ENCODE measurements at places on chromosomes 3 and 15.

GRCh38 chr15:68317281-68318007, 39.9 kb downstream of the FEM1B start:
- H3K27ac ChIP-seq, result no peak overlapping the region
- H3K4me1 ChIP-seq, result no peaks in the 10 kb centered on the region
- H3K27me3 ChIP-seq, result peaks cover 99% of the 10 kb centered on the region
- no peak for DNase-seq

DNA sequence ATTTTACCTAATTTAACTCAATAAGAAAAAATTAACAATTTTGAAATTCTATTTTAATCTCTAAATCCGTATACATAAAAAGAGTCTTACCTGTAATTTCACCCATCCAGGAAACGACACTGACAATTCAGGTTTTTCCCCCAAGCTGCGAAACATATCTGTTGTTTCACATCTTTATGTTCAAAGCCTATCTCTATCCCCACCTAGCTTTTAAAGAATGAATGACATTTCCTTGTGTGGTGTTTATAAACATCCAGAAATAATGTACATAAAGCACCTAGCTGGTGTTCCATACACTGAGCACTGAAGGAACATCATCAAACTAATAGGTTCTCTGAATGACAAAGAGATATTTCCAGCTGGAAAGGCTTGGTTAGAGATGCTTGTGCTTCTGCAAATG, 867.8 kb downstream of the SQOR start:
- H3K4me1 ChIP-seq, result no peaks in the 10 kb centered on the region
- DNase-seq, result no peak
- no peaks in the 10 kb centered on the region for H3K27me3 ChIP-seq
- H3K36me3 ChIP-seq, result no peaks in the 10 kb centered on the region

GRCh38 chr3:158745551-158745950, 13.3 kb upstream of the RARRES1 start:
- peaks cover 20% of the 10 kb centered on the region for H3K4me1 ChIP-seq
- H3K27ac ChIP-seq, result no peak overlapping the region
- H3K4me3 ChIP-seq, result no peak overlapping the region
- H3K36me3 ChIP-seq, result peaks cover 57% of the 10 kb centered on the region
- no peak for DNase-seq
- H3K27me3 ChIP-seq, result no peaks in the 10 kb centered on the region

DNA sequence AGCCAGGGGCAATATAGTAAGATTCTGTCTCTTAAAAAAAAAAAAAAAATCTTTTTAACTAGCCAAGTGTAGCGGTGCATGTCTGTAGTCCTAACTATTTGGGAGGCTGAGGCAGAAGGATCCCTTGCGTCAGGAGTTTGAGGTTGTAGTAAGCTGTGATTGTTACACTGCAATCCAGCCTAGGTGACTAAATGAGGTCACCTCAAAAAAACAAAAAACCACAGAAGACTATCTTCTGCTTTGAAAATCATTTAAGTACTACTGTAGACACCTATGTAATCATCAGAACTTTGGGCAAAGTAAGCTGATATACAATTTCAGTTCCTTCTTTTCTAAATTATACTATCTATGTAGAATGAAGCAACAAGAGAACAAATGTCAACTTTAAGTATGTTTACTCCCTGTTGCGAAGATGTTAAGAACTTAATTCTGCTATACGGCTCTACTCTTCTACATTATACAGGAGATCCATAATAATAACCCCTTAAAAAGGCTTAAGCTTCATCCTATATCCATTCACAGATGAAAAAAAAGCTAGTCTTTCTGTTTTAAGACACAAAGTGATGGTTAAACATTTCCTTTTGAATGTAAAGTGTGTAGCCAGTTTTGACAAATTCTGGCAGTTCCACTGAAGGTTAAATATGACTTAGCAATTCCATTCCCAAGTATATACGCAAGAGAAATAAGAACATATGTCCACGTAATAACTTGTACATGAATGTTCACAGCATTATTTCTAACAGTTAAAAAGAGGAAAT, 15.2 kb downstream of the DAZL start:
- H3K4me1 ChIP-seq, result no peaks in the 10 kb centered on the region
- no peaks in the 10 kb centered on the region for H3K27me3 ChIP-seq
- H3K4me3 ChIP-seq, result no peak overlapping the region
- no peak overlapping the region for H3K27ac ChIP-seq
- no peak for DNase-seq
- H3K36me3 ChIP-seq, result no peaks in the 10 kb centered on the region

DNA sequence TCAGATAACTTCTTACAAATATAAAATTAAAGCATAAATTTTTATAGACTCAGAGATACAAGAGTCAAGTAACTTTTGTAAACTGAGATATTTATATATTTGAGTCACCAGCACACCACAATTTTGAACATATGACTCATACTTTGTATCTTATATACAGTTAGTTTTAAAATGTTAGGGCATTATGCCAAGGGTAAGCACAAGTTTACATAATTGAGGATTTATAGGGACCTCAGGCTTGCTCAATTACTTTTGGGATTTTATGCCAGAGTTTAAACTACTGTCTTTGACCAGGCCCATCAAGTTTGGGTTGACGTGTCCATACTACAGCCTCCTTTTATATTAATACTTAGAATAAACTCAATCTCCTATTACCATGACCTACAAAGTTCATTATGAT, 7.4 kb upstream of the FGF7 start:
- no peaks in the 10 kb centered on the region for H3K27me3 ChIP-seq
- DNase-seq, result no peak
- no peaks in the 10 kb centered on the region for H3K4me1 ChIP-seq
- no peaks in the 10 kb centered on the region for H3K36me3 ChIP-seq
- no peak overlapping the region for H3K27ac ChIP-seq

DNA sequence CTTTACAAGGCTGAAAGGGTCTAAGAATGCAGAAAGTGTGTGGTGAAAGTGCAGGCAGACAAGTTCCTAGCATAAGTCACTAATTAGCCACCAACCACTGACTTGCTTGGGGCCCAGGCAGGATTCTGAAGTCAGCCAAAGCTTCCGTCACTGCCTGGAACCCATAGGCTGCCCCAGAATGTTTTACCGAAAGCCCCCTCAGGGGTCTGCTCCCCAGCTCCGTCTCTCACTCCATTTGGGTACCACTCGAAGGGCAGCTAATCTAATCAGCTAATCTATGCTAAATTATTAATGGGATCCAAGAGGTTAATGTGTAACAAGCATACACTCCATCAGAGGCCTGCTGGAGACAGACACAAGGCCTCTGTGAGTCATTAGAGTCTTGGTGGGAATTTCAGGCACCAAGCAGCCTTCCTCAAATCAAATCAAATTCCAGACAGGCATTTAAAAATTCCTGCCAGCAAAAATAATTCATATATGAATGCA, 13.2 kb downstream of the ADAMTS9 start:
- H3K27me3 ChIP-seq, result no peaks in the 10 kb centered on the region
- peak; percentile 43 for DNase-seq
- peak overlapping the region; percentile 91 for H3K27ac ChIP-seq
- peaks cover 18% of the 10 kb centered on the region for H3K36me3 ChIP-seq
- peak overlapping the region; percentile 66 for H3K4me3 ChIP-seq
- peaks cover 47% of the 10 kb centered on the region for H3K4me1 ChIP-seq

GRCh38 chr15:66908744-66909095, 156.7 kb upstream of the SMAD3 start:
- H3K27me3 ChIP-seq, result no peaks in the 10 kb centered on the region
- no peak overlapping the region for H3K4me3 ChIP-seq
- H3K4me1 ChIP-seq, result peaks cover 5% of the 10 kb centered on the region
- H3K27ac ChIP-seq, result no peak overlapping the region
- H3K36me3 ChIP-seq, result no peaks in the 10 kb centered on the region
- DNase-seq, result no peak

- H3K4me3 ChIP-seq, result no peak overlapping the region
- peak; percentile 86 for DNase-seq
- H3K27me3 ChIP-seq, result no peaks in the 10 kb centered on the region
- no peaks in the 10 kb centered on the region for H3K36me3 ChIP-seq
- H3K4me1 ChIP-seq, result peaks cover 16% of the 10 kb centered on the region
These were observed 51.6 kb upstream of the XCR1 start for GRCh38 chr3:46078712-46079400.

DNA sequence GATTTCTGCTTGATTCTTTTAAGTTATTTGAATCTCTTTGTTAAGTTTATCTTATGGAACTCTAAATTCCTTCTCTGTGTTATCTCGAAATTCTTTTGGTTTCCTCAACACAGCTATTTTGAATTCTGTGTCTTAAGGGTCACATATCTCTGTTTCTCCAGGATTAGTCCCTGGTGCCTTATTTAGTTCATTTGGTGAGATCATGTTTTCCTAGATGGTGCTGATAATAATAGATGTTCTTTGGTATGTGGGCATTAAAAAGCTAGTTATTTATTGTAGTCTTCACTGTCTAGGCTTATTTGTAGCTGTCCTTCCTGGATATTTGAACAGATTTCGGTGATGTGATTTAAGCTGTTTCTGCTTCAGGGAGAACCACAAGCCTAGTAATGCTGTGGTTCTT, 615.6 kb upstream of the NECTIN3 start:
- H3K27me3 ChIP-seq, result no peaks in the 10 kb centered on the region
- H3K4me1 ChIP-seq, result peaks cover 6% of the 10 kb centered on the region

- H3K27me3 ChIP-seq, result no peaks in the 10 kb centered on the region
- no peak overlapping the region for H3K4me3 ChIP-seq
- peak overlapping the region; percentile 30 for H3K27ac ChIP-seq
- no peak for DNase-seq
- peaks cover 84% of the 10 kb centered on the region for H3K36me3 ChIP-seq
These were observed 29.0 kb downstream of the SEC61A1 start for GRCh38 chr3:128081226-128081625.

DNA sequence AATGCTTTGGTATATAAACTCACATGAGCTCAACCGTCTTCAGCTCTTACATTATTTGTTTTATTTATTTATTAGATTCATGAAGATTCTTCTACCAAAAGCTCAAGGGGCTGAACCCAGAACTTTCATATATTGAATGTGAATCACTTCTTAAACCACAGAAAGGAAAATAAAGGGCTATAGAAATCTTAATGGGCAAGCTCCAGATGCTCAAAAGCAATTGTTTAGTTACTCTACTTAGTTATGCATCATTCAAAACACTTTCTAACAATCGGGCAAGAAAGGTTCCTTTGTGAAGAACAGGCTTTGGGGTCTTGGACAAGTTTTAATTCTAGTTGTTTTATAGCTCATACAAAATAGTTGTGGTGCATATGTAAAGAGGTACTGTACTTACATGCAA, 380.2 kb downstream of the TIGIT start:
- no peaks in the 10 kb centered on the region for H3K36me3 ChIP-seq
- H3K27me3 ChIP-seq, result no peaks in the 10 kb centered on the region
- peaks cover 8% of the 10 kb centered on the region for H3K4me1 ChIP-seq
- no peak for DNase-seq
- H3K27ac ChIP-seq, result no peak overlapping the region

- no peak overlapping the region for H3K27ac ChIP-seq
- H3K4me3 ChIP-seq, result no peak overlapping the region
- no peaks in the 10 kb centered on the region for H3K27me3 ChIP-seq
These were observed 266.9 kb downstream of the KCNMB2 start for GRCh38 chr3:178802993-178803693.

GRCh38 chr3:170277833-170278580, 55.8 kb downstream of the PRKCI start:
- peaks cover 43% of the 10 kb centered on the region for H3K36me3 ChIP-seq
- H3K4me3 ChIP-seq, result peak overlapping the region; percentile 8
- DNase-seq, result no peak
- H3K4me1 ChIP-seq, result peaks cover 21% of the 10 kb centered on the region
- H3K27ac ChIP-seq, result peak overlapping the region; percentile 6

GRCh38 chr3:46297658-46298423, 55.6 kb downstream of the CCR3 start:
- H3K36me3 ChIP-seq, result no peaks in the 10 kb centered on the region
- DNase-seq, result no peak

GRCh38 chr3:58237941-58238681, 519 bp downstream of the ABHD6 start:
- DNase-seq, result peak; percentile 38
- H3K36me3 ChIP-seq, result peaks cover 24% of the 10 kb centered on the region
- H3K27ac ChIP-seq, result no peak overlapping the region
- no peaks in the 10 kb centered on the region for H3K27me3 ChIP-seq

DNA sequence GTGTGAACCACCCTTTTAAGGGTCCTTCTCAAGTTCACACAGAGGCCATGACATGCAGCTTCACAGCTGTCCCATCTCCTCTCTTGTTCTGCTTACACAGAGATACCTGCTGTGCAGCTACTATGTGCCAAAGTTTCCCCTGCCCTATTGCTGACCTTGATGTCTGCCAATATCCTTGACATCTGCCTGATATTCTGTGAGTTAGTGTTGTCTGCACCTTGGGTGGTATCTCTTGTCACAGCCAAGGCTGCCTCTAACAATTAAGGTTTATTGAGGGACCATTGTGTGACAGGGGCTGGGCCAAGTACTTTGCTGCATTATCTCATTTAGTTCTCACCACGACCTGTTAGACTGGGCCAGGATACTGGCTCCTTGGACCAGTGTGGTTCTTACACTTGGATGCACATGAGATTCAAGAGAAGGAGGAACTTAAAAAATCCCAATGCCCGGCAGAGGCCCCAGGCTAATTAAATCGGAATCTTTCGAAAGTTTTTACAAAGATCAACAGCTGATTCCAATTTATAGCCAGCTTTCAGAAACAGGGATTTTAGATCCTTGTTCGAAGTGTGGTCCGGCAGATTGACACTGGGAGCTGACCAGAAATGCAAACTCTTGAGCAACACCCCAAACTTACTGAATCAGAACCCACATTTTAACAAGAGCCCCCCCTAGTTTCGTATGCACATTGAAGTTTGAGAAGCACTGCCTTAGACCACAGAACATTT, 178.6 kb downstream of the SATB1 start:
- DNase-seq, result no peak
- no peaks in the 10 kb centered on the region for H3K36me3 ChIP-seq
- H3K27me3 ChIP-seq, result no peaks in the 10 kb centered on the region
- H3K4me3 ChIP-seq, result no peak overlapping the region
- H3K4me1 ChIP-seq, result peaks cover 7% of the 10 kb centered on the region
- no peak overlapping the region for H3K27ac ChIP-seq

DNA sequence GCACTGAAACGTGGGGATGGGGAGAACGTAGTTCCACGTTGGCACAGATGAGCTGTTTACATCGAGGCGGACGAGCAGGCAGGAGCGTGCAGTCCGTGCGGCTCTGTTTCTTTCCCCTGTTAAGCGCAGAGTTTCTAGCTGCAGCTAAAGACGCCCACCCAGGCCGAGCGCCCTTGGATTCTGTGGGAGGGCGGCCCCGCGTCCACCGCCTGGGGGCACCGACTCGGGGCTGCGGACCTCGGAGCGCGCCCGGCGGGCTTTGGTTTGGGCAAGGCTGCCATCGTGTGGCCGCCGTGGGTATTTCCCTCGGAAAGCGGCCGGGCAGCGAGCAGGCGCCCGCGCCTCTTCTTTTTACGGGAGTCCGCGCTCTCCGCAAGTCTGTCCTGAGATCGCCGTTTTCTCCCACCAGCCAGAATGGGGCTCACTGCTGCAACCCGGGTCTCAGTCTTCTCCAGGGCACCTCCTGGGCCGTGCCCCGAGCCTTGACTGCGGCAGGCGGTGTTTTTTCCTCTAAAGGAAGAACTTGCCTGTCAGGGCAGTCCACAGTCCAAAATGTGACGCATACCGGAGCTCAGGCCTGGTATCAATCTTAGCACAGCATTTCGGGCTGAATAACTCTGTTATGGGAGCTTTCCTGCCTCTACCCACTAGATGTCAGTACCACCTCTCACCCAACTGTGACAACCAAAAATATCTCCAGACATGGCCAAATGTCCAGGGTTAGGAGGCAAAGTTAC, 219.9 kb upstream of the IGF1R start:
- H3K4me3 ChIP-seq, result peak overlapping the region; percentile 66
- H3K27ac ChIP-seq, result no peak overlapping the region
- H3K4me1 ChIP-seq, result no peaks in the 10 kb centered on the region
- peak; percentile 91 for DNase-seq

GRCh38 chr15:39061952-39062464, 497.4 kb upstream of the RASGRP1 start:
- no peak for DNase-seq
- no peaks in the 10 kb centered on the region for H3K36me3 ChIP-seq
- H3K4me1 ChIP-seq, result no peaks in the 10 kb centered on the region
- no peak overlapping the region for H3K4me3 ChIP-seq
- no peaks in the 10 kb centered on the region for H3K27me3 ChIP-seq
